ENCODE measurements at places on chromosomes 4 and X. TPM values are rescaled to one million over a fixed set of nuclear protein-coding genes. Genes with fewer than 3 reads are reported as not detected.

Gene ZNF157
- total RNA-seq = 0.57 TPM

Gene TCEAL2
- 2.6 TPM for total RNA-seq

Gene GUCY1A1
- total RNA-seq = 64.6 TPM

Gene MAGEA4
- not detected for total RNA-seq

Gene SSX1
- not detected for total RNA-seq

Gene TEC
- 5.9 TPM for total RNA-seq

Gene CORIN
- total RNA-seq = 2.6 TPM

DNA sequence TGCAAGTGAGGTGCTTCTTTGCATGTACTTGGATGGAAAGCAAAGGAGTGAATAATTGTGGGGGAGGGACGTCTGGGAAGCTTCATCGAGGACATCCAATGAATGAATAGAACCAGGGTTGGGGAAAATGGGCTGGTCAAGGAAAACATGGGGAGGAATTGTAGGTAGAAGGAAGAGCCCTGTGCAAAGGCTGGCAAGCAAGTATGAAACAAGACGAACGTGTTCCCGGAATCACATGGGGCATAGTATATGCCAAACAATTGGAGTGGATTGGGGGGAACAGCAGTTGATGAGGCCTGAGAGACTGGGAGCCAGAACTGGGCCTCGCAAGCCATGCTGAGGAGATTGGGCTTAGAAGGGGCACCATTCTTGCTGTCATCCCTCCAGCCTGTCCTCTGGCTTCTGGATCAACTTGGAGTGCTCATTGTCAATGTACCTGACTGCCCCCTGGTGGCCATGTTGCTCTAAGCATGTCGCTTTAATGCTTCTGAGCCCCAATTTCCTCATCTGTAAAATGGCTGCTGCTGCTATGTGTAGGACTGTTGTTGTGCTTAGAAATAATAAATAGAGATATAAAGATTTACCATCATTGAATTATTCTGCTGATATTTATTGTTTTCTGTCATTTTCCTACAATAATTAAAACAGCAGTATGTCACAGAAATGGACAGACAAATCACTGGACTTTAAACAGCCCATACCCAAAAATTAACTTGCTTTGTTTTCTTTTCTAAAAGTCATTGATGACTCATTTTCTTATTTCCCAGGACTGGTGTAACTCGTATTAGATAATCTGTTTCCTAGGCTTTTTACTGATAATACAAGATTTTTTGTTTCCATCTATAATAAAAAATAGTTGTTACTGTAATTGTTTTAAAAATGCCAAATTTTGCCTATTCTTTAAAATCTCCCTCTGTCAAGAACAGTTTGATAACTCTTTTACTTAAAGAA, 66.4 kb downstream of the JADE3 start:
- H3K27ac ChIP-seq = no peak overlapping the region
- H3K4me3 ChIP-seq = no peak overlapping the region
- H3K27me3 ChIP-seq = no peaks in the 10 kb centered on the region
- no peaks in the 10 kb centered on the region for H3K4me1 ChIP-seq

GRCh38 chrX:39577206-39577984, 520.4 kb downstream of the BCOR start:
- no peak for DNase-seq
- no peak overlapping the region for H3K27ac ChIP-seq
- no peaks in the 10 kb centered on the region for H3K4me1 ChIP-seq
- no peaks in the 10 kb centered on the region for H3K36me3 ChIP-seq
- H3K27me3 ChIP-seq = peaks cover 2% of the 10 kb centered on the region
- no peak overlapping the region for H3K4me3 ChIP-seq

DNA sequence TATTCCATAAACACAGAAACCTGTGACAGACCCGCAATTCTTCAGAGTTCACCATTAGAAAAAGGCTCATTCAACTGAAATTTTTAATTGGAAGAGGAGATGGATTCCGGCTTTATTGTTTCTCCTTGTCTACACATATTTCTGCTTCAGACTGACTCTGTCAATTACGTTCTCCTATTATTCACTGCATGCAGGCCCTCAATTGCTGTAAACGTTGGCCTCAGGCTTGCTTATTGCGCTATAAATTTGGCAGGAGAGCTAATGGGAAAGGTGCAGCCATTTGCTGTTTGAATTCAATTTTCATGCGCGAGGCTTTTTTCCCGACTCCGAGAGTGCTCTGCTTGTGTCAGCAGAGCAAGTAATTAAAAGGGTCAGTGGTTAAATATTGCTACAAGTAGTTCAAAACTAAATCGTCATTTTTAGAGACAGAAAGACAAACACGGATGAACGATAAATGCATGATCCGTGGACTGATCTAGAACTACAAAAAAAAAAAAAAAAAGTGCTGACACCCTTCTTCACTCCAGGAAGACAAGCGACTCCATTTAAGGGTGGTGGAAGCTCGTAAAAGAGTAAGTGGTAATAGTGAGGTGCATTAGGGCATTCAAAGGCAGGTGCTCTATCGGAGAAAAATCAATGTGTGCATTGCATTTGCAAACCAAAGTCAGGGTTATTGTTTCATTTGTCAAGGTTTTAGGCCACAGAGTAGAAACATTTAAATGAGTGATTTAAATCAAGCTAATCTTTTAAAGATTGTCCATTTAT, 841.6 kb upstream of the FRG1 start:
- H3K27me3 ChIP-seq = no peaks in the 10 kb centered on the region
- H3K4me3 ChIP-seq = no peak overlapping the region
- no peak for DNase-seq
- H3K4me1 ChIP-seq = no peaks in the 10 kb centered on the region
- no peak overlapping the region for H3K27ac ChIP-seq
- H3K36me3 ChIP-seq = no peaks in the 10 kb centered on the region

DNA sequence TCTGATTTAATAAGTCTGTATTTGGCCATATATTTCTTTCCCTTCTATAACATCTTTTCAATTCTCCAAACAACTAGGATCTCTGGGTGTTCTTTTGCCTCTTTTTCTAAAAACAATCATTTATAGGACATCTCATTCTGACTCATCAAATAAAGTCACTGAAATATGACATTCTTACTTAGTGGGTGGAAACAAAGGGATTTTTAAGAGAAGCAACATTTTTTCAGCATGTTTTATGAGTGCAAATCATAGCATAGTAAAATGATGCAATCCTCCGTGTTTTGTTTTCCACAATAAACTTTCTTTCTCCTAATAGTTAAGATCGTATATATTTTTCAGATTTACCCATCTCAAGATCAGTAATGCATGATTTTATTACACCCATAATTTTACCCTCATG, 179.8 kb downstream of the SPCS3 start:
- H3K4me3 ChIP-seq = no peak overlapping the region
- no peaks in the 10 kb centered on the region for H3K36me3 ChIP-seq
- no peaks in the 10 kb centered on the region for H3K4me1 ChIP-seq
- no peak for DNase-seq
- H3K27ac ChIP-seq = no peak overlapping the region

DNA sequence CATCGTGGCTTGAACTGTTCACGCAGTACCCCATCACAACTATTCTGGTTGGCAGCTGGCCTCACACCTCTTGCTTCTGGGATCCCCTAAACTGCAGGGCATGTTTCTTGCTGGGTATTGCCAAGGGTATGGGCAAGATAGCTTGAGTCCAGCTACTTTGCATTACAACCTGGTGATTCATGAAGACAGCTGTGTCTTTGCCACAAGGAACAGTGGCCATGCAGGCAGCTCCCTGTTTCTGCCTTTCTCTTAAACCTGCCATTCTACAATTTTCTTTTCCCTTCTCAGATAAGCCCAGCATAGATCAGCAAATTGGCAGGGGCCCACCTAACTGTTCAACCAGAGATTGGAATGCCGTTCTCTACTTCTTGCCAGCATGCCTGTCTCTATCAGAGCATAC, 42.8 kb downstream of the TENM3 start:
- DNase-seq = no peak
- no peaks in the 10 kb centered on the region for H3K36me3 ChIP-seq
- H3K27me3 ChIP-seq = no peaks in the 10 kb centered on the region
- no peaks in the 10 kb centered on the region for H3K4me1 ChIP-seq
- H3K4me3 ChIP-seq = no peak overlapping the region
- no peak overlapping the region for H3K27ac ChIP-seq

- no peak overlapping the region for H3K27ac ChIP-seq
- H3K27me3 ChIP-seq = no peaks in the 10 kb centered on the region
- H3K4me1 ChIP-seq = no peaks in the 10 kb centered on the region
- DNase-seq = no peak
Measured at GRCh38 chr4:164874789-164875188, 2.2 kb upstream of the APELA start.

DNA sequence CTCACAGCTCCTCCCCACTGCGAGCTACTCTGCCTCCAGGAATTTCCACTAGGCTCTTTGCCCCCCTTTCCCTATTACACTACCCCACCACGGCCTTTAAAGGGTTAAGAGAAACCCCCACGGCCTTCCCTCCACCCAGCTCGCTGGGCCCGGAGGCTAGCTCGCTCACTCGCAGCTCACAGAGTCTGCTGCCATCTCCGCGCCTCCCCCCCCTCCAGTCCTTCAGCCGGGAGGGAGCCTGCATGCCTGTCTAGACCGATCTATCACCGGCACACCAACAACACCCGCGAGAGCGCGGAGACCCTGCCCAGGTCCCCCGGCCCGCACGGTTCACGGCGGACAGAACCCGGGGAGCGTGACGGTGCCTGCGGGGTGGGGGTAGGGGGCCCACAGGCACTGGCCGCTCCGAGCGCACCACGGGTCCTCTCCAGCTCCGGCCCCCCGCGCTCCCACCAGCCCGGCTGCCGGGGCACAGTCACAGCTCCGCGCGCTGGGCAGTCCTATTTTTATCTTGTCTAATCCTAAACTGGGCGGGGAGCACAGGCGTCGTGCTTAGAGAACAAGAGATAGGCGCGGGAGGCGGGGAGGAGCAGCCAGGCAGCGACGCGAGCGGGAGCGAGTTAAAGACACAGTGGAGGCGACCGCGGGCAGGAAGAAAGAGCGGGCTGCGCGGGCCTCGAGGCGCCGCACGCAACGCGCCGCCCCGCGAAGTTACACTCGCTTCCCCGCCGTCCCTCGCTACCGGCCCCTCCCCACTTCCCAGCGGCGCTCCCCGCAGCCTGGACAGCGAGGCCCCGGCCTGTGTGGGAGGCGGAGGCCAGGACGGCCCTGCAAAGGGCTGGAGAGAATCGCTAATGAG, 3.5 kb downstream of the BCOR start:
- peaks cover 4% of the 10 kb centered on the region for H3K27me3 ChIP-seq
- H3K36me3 ChIP-seq = no peaks in the 10 kb centered on the region

DNA sequence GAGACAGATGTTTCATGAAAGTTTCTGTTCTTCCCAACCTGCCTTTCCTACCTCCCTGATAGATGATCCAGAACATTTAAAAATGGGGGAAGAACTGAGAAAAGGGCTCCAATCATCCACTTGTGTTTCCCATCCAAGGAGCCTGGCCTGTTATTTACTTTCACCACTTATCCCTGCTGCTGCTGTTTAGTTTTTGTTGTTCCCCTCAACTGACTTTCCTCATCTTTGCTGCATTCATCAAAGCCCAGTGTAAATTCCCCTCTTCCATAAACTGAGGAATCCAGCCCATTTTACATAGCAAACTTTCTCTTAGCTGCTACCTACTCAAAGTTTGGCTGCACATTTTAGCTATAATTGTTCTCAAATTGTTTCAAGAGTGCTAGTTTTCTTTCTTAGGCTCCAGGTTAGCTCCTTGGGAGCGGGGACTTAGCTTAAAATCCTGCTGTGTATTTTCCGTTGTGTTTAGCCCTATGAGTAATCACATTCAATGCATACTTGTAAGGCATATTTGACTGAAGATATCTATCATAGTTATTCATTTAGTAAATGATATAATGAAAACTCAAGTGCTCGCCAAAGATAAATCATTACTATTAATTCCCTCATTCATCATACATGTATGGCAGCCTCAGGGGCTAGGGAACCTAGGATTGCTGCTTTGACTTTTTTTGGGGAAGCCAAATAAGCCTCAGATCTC, 1.4 kb upstream of the PTPN13 start:
- DNase-seq = no peak
- H3K36me3 ChIP-seq = no peaks in the 10 kb centered on the region
- no peaks in the 10 kb centered on the region for H3K4me1 ChIP-seq
- H3K27ac ChIP-seq = no peak overlapping the region
- peak overlapping the region; percentile 97 for H3K4me3 ChIP-seq
- H3K27me3 ChIP-seq = no peaks in the 10 kb centered on the region

DNA sequence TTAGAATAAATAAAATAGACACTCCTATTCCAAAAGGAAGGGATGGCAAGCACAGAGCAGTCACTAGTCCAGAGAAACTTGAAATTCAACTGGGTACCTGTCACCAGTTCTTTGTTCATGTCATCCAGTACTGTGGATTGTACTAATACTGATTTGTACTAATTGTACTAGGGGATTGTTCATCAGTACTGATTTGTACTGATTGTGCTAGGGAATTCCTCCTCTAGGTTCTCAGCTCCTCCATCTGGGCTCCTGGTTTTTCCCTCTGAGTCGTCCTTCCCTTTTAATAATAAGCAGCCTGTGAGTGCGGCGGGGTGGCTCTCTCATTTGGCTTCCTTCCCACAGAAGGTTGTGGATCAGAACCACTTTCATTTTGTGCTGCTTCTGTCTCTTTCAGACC, 31.0 kb upstream of the SOD3 start:
- DNase-seq = no peak
- H3K27ac ChIP-seq = no peak overlapping the region
- H3K4me3 ChIP-seq = no peak overlapping the region
- H3K4me1 ChIP-seq = no peaks in the 10 kb centered on the region
- H3K36me3 ChIP-seq = no peaks in the 10 kb centered on the region
- H3K27me3 ChIP-seq = no peaks in the 10 kb centered on the region

GRCh38 chrX:107442914-107443527, 6.4 kb upstream of the FRMPD3 start:
- no peak overlapping the region for H3K27ac ChIP-seq
- peaks cover 3% of the 10 kb centered on the region for H3K27me3 ChIP-seq
- no peak for DNase-seq
- no peak overlapping the region for H3K4me3 ChIP-seq
- no peaks in the 10 kb centered on the region for H3K36me3 ChIP-seq
- H3K4me1 ChIP-seq = no peaks in the 10 kb centered on the region

DNA sequence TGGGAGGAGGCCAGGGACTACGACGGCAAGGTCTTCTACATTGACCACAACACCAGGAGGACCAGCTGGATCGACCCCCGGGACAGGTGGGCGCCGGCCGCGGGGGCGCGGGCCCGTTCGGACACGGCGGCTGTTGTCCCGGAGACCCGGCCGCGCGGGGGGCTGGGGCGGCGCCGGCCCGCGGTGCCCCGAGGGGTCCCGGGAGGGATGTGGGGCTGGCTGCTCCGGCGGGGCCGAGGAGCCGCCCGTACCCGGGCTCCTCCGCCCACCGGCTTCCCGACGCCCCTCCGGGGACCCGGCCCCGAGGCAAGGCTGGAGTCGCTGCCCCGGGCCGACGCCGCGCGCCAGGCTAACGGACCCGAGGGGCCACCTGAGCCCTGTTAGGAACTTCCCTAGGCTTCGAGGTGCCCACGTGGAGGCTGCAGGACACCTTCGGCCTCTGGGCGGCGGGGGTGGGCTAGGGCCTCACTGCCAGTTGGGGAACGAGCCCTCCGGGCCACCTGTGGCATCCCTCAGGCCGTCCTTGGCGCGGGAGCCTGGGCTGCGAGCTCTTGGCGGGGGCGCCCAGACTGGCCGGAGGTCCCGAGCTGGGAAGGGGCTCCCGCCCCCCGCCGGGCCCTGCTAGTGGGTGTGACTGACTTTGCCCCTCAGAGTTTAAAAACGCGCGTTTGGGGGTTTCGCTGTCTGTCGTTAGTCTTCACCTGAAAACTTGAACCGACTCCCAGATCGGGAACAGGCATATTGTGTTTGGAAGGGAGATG, 660 bp downstream of the WWC2 start:
- no peaks in the 10 kb centered on the region for H3K27me3 ChIP-seq
- H3K27ac ChIP-seq = peak overlapping the region; percentile 93
- peak overlapping the region; percentile 88 for H3K4me3 ChIP-seq
- no peaks in the 10 kb centered on the region for H3K36me3 ChIP-seq
- DNase-seq = peak; percentile 64

GRCh38 chrX:153684467-153685155, 3.1 kb upstream of the SLC6A8 start:
- no peak for DNase-seq
- no peak overlapping the region for H3K27ac ChIP-seq
- H3K27me3 ChIP-seq = no peaks in the 10 kb centered on the region
- no peak overlapping the region for H3K4me3 ChIP-seq
- no peaks in the 10 kb centered on the region for H3K36me3 ChIP-seq

Data from kidney (tissue), 22 donors.